Omental fat pad (tissue), 4 donors: ENCODE measurements at places on chromosomes 3 and 15.

- no peak for DNase-seq
Observed at GRCh38 chr3:12046406-12046805, 42.2 kb downstream of the SYN2 start.

GRCh38 chr3:9195390-9195789 lies 54.1 kb downstream of the SRGAP3 start:
- DNase-seq, result no peak

- DNase-seq, result no peak
Observed at GRCh38 chr3:71160785-71161546, 422.6 kb downstream of the FOXP1 start.

GRCh38 chr3:113158171-113158570 lies 53.2 kb upstream of the BOC start:
- DNase-seq, result no peak

- no peak for DNase-seq
Observed at GRCh38 chr15:67396114-67396513, 124.8 kb upstream of the C15orf61 start.

- no peak for DNase-seq
Observed at GRCh38 chr3:54047568-54047967, 74.8 kb upstream of the CACNA2D3 start.

DNA sequence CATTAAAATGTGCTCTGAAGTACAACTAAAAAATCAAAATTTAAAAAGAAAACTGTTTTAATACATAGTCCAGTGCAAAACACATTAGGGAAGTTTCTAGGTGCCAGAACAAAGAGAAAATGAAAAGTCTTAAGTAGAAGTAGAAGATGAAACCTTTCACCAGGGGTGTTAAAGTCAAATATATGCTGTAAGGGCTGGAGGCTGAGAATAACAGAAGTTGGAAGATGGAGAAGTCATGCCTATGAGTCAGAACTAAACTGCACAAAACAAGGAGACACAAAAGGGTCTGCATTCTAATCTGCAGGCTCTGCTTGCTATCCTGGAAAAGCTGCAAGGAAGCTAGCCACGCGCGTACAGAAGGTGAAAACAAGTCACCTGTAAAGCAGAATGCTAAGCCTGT lies 48.7 kb upstream of the CPB1 start:
- DNase-seq, result no peak

DNA sequence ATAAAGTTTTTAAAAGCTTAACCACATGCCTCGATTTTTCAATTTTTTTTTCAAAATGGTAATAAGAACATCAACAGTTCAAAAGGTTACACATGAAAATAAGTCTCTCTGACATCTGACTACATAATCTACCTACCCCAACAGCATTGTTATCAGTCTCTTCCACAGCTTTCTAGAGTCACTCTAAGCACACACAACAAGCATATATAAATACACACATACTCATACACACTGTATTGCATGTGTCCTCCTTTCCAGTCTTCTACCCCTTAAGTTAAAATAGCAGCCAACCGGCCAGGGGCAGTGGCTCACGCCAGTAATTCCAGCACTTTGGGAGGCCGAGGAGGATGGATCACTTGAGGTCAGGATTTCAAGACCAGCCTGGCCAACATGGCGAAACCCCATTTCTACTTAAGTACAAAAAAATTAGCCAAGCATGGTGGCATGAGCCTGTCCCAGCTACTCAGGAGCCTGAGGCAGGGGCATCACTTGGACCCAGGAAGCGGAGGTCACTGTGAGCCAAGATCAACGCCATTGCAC lies 12.2 kb downstream of the TBL1XR1 start:
- DNase-seq, result no peak

GRCh38 chr15:71357321-71357732 lies 242.1 kb downstream of the THSD4 start:
- DNase-seq, result no peak

GRCh38 chr3:120100711-120101110 lies 6.5 kb upstream of the GSK3B start:
- DNase-seq, result no peak

GRCh38 chr3:7025581-7026300 lies 164.8 kb downstream of the GRM7 start:
- DNase-seq, result no peak

DNA sequence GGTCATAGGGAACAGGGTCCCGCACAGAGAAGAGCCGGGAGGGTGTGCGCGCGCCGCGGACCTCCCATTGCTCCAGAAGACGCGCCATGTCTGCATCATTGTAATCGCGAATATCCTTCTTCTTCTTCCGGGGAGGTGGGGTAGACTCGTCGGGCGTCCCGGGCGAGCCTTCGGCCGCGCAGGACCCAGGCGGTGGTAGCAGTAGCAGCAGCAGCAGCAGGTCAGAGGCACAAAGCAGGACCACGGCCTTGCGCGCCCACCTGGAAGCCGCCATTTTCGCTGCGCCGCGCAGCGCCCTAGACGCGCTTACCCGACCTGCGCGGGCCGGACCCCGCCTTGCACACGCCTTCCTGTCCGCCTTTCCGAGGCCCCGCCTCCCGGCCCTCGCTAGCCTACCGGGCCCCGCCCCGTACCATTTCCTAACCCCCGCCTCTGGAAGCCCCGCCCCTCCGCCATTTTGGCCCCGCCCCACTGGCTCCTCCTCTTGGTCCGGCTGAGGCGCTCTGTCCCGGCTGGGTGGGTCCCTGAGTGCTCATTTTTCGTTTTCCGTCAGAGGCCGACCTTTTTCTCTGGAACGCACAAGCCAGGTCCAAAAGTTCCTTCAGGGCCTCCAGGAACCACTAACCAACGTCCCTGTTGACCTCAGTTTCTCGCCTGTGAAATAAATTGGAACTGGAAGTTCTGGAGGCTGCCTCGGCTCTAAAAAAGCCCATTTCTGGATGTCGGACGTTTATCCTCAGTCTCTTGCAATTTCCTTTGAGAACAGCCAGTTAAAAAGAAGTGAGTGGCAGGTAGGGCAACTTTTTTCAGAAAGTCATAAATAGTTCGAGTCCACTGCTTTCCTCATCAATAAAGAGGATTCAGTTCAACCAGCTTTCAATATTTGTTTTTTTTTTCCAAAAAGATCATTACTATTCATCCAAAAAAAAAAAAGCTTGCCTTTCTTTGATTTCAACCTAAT lies at the start of gene MESD:
MESD (minus strand) TSS at position 302 of the 961 bp plus-strand sequence; CDS start at position 274, 28 bp downstream.
- DNase-seq, result peak; percentile 99

- DNase-seq, result peak; percentile 39
Observed at GRCh38 chr3:24493746-24494617, 668 bp downstream of the THRB start.

GRCh38 chr3:120171134-120171873 lies 77.1 kb upstream of the GSK3B start:
- DNase-seq, result no peak

GRCh38 chr15:67976506-67977073 lies 77.5 kb upstream of the PIAS1 start:
- no peak for DNase-seq

DNA sequence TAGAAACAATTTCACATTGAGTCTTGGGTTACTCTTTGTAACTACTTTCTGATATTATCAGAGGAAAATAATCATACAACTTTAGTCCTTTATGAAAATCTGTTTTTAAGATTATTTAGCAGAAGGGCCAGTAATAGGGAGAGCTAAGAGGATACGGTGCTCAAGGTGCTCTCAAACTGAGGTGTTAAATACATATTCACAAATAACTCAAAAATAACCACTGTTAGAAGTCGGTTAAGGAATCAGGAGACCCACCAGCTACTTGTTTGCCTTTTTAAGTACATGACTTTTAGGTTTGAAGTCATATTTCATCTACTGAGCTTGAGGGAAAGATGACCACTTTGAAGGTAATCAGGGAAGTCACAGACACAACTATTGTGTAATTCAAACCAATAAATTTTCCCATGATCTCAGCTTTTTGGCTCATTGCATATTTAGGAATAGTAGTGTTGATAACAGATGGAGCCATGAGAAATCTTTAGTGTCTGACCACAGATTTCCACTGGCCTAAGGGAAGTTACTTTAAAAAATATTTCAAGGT lies 1.4 kb upstream of the RSRC1 start:
- no peak for DNase-seq

GRCh38 chr3:175869404-175869803 lies 1010.3 kb downstream of the NAALADL2 start:
- no peak for DNase-seq

DNA sequence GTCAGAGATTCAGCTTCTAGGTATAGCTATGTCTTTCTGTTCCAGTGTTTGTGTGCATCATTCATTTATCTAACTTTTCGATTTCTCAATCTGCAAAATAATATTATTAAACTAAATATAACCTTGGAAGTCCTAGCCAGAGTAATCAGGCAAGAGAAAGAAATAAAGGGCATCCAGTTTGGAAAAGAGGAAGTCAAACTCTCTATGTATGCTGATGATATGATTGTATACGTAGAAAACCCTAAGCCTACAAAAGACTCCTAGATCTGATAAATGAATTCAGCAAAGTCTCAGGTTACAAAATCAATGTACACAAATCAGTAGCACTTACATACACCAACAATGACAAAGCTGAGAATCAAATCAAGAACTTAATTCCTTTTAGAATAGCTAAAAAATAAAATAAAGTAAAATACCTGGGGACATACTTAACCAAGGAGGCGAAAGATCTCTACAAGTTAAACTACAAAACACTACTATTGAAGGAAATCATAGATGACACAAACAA lies 718.2 kb downstream of the NTRK3 start:
- no peak for DNase-seq

DNA sequence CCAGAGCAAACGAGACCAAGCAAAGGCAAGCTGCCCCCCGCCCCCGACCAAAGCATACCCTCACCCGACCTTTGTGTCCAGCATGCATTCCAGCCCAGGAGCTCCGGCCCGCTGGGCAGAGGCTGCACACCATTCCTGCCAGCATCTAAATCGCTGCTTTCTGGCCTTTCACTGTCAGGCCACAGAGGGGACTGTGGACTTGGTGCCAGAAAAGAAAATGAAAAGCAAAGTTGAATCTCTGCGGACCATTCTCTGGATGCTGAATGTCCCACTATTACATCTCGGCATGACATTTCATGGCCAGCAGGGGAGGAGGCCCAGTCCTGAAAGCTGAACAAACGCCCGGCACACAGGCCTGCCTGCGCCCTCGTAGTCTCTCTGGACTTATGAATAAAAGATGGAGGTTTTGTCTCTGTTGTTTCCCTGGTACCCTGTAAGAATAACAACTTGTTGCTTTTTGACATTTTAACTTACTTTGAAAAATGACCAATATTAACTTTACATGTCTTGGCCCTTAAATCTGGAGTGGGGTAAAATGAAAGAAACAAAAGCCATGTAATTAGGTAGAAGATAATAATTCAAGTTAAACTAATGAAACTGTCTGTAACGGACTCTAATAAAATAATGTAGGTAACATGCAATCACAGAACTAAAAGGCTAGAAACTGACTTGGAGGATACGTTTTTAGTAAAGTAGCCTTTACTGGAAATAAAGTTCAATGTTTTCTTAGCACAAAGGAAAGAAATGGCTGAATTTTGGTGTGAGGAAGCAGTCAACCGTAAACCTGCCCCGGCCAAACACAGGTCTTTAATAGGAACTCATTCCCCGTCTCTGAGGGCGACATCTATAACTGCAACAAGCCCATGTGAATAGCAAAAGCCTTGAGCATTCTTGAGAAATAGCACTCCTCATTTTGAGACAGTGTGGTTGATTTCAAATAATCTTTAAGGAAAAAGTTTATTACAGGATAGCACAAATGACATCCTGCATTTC lies 12.7 kb downstream of the IL17RD start:
- no peak for DNase-seq

- no peak for DNase-seq
Observed at GRCh38 chr3:101340591-101340990, 20.2 kb upstream of the IMPG2 start.

GRCh38 chr15:80107774-80108173 lies 45.0 kb upstream of the FAH start:
- no peak for DNase-seq
